ENCODE measurements at places on chromosomes 12 and 14.

DNA sequence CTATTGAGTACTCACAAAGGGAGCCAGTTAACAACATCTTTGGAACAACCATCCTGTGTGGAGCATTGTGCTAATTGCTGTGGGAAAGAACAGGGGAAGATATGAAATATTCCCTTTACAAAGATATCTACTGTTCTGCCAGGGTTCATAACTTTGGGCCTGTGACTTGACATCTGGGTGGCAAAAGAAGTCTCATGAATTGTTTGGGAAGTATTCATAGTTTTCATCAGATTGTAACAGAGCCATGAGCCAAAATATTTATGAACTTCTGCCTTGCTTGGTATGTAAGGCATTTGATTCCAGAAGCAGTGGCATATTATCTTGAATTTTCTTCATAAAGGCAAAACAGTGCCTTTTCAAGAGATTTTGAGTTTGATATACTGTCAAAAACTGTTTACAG lies 816.2 kb downstream of the DIO2 start:
- no peak for DNase-seq

DNA sequence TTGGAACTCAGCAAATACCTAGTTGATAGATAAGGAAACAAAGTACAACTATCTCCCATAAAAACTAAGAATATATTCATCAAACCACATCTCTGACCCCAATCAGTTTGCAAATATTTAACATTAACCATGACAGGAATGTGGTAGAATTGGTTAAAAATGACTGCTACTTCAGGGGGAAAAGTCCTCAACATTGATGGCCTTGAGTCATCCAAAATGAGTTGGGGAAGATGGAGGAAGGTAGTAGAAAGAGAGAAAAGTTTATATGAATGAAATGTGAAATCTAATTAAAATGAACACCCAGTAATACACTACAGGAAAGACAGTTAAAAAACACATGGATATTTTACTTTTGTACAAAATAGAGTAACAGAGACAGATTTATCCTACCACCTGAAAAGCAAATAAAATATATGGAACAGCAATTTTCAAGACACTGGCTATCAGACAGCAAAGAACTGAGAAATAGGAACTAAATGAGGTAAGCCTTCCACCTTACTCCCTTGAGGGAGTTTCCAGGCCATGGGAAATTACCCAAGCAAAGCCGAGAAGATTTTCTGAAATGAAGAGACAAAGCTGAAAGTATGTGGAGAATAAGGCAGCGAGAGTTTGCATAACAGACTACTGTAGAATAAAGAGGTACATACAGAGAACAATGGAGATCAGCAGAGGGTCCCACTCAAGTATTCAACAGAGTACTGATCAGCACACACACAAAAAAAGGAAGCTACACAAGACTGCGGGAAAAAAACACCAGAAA lies 49.6 kb downstream of the TC2N start:
- peak; percentile 41 for DNase-seq

DNA sequence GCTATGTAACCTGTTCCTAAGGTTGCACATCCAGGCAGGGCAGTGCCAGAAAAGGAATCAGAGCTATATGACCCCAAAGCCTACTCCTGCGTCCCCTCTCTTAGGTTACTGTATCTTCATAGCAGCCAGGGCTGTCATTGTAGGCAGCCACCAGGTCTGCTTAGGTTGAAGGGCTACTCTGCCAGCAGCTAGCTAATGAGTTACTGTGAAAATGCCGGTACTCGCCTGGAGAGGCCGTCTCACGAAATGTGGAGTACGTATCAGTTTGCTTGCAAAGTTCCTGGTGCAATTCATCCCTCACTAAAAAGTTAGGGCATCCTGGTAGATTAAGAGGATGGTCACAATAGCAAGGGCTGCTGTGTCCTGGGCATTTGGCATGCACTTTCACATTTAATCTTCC lies 50.9 kb downstream of the RPH3A start:
- no peak for DNase-seq

DNA sequence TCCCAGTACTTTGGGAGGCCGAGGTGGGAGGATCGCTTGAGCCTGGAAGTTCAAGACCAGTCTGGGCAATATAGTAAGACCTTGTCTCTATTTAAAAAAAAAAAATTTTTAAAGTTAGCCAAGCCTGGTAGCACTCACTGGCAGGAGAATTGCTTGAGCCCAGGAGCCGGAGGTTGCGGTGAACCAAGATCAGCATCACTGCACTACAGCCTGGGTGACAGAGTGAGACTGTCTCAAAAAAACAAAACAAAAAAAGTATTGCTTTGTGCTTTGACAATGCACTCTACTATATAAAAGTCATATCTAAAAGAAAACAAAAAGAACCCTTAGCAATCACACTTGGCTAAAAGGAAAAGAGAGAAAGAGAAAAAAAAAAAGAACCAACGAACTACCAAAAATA lies 26.8 kb downstream of the GNPTAB start:
- DNase-seq = no peak

DNA sequence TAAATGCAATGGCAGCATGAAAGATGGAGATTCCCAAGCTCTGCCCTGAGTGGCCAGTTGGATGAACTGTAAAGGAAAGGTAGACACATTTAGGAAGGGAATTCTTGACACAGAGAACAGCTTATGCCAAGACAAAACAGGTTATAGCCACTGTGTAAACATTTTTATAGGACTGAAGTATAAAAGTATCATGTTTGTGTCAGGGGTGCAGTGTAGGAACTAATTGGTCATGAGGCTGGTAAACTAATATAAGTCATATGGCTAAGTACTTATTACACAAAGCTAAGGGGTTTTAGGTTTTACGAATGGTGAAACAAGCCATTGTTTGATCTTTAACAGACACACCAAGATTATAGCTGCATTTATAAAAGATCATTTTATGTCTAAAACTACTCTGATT lies 207.7 kb upstream of the SLC16A7 start:
- DNase-seq = no peak

GRCh38 chr14:26218861-26219260 lies 379.0 kb downstream of the NOVA1 start:
- DNase-seq = no peak

GRCh38 chr14:96203635-96204034 lies 1.0 kb upstream of the BDKRB2 start:
- DNase-seq = no peak

DNA sequence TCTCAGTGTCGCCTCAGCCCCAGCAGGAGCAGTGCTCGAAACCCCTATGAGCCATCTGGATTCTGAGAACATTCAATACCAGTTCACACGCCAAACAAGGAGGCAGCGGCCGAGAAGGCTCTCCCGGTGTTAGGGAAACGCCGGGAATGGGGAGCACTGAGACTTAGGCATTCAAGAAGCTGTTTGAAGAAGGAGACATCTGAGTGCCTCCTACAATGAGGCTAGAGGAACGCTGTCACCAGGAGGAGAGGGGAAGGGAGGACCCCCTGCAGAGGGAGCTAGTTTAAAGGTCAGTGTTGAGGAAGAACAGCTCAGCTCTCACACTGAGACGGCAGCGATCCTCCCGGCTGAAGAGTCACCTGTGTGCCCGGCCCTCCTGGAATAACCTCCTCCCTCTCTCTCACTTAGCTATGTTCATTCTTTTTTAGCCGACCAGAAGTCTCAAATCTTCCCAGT lies 69.9 kb downstream of the SERPINA3 start:
- no peak for DNase-seq

- DNase-seq = no peak
Observed at GRCh38 chr12:86723326-86723725, 467.1 kb upstream of the MGAT4C start.

DNA sequence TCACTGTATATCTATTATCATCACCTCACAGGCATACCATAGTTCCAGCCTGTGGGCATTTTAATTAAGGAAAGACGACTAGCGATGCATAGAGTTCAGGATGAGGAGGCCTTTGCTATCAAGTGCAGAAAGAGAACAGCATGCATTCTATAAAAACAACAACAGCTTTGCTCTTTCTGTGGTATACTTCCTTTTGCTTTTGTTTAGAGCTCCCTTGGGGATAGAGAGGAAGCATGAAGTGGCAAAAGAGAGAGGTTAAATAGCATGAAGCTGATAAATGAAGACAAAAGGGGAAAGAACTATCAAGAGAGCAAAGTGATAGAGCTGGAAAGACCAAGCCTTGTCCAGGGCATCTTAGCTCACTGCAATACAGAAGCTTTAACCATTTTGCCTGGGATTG lies 23.5 kb downstream of the IFNG-AS1 start:
- no peak for DNase-seq

GRCh38 chr12:2268471-2269286 lies 215.9 kb downstream of the CACNA1C start:
- no peak for DNase-seq

GRCh38 chr14:68164711-68165113 lies 345.1 kb downstream of the RAD51B start:
- no peak for DNase-seq

GRCh38 chr14:99688210-99688581 lies 4.1 kb downstream of the CYP46A1 start:
- no peak for DNase-seq

DNA sequence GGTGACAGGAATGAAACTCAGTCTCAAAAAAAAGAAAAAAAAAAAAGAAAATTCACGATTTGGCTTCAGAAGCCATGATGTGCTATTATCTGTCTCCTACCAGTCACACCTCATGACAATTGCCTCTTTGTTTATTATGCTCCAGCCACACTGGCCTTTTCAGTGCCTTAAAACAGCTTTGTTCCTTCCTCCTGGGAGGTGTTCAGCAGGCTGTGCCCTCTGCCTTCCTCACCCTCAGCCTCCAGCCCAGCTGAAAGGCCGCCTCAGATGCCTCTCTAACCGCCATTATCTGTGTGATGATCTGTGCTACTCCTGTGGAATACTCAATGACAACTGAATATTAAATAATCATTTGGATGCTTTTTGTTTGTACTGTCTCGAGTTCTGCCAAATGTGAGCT lies 8.6 kb upstream of the ARPC3 start:
- no peak for DNase-seq

- no peak for DNase-seq
Observed at GRCh38 chr14:68322940-68323620, 469.8 kb downstream of the ZFP36L1 start.

GRCh38 chr14:84591827-84592445 lies 938.0 kb upstream of the FLRT2 start:
- DNase-seq = no peak

DNA sequence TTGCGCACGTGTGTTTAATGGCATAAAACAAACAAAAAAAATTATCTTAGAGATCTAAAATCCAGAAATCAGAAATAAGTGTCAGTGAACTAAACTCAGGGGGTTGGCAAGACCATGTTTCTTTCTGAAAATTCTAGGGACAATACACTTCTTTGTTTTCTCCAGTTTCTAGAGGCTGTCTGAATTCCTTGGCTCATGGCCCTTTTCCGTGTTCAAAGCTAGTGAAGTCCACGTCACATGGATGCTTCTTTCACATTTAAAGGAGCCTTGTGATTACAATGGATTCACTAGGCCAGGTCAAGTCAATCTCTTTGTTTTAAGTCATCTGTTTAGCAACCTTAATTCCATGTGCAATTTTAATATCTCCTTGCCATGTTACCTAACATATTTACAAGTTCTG lies 22.4 kb downstream of the SLCO1B3 start:
- DNase-seq = no peak

- no peak for DNase-seq
Observed at GRCh38 chr14:96881713-96882112, 84.5 kb downstream of the VRK1 start.

GRCh38 chr14:67359775-67360469 lies at the start of the genes ATP6V1D and EIF2S1:
Gene ATP6V1D, minus strand, starts transcription at chr14:67359804. Its CDS starts 106 bp downstream, at chr14:67359698.
Gene EIF2S1, plus strand, starts transcription at chr14:67360328. Its CDS starts 4,440 bp downstream, at chr14:67364768.
- DNase-seq = peak; percentile 99

- DNase-seq = no peak
Observed at GRCh38 chr12:46065412-46066166, 75.2 kb upstream of the SCAF11 start.

GRCh38 chr14:58787592-58787991 lies 149.8 kb downstream of the DACT1 start:
- DNase-seq = no peak

DNA sequence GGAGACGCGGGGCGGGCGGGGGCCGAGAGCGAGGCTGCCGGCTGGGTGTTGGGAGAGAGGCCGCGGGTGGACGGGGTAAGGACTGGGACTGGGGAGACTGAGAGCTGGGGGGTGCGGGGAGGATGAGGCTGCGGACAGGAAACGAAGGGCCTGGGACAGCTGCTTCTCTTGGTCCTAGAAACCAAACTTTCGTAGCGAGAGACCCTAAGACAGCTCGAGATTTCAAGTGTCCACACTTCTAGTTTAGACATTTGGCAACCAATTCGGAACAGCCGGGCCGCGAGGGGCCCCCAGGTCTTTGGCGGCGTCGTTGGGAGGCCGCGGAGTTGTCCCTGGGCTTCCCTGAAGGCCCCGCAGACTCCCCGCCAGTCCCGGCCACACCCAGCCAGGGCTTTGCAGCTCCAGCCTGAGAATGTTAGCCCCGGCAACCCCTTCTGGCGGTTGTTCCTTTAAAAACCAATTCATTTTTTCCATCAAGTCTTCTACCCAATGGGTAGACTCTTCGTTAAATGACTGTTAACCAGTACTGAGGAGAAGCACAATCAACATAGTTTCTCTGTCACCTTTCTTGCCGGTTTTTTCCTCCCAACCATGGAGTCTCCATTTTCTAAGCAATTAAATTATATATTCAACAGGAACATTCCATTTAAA lies 11.5 kb downstream of the NKX2-1 start:
- no peak for DNase-seq

DNA sequence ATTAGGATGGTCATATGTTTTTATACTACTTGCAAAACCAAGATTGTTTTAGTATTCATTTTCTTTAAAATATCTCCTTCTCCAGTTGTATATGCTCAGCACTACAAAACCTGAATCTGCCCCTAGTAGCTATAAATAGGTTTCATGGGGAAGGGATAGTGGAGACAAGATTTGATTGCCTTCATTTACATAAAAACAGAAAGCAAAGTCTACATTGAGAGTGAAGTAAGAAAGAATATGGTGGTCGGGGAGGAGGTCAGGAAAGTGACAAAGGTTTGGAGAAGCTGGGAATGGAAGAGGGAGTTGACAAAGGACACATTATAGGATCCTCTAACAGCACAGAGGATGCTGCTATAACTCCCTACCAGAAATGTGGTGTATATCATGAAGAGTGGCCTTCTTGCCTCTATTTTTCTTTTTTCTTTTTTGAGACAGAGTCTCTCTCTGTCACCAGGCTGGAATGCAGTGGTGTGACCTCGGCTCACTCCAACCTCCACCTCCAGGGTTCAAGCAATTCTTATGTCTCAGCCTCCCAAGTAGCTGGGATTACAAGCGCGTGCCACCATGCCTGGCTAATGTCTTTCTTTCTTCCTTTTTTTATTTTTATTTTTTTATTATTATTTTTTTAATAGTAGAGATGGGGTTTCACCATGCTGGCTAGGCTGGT lies 6.6 kb upstream of the LRP6 start:
- no peak for DNase-seq

- DNase-seq = no peak
Observed at GRCh38 chr12:124967016-124967739, 21.8 kb downstream of the DHX37 start.

- DNase-seq = no peak
Observed at GRCh38 chr12:50916292-50916691, 36.1 kb upstream of the HIGD1C start.

DNA sequence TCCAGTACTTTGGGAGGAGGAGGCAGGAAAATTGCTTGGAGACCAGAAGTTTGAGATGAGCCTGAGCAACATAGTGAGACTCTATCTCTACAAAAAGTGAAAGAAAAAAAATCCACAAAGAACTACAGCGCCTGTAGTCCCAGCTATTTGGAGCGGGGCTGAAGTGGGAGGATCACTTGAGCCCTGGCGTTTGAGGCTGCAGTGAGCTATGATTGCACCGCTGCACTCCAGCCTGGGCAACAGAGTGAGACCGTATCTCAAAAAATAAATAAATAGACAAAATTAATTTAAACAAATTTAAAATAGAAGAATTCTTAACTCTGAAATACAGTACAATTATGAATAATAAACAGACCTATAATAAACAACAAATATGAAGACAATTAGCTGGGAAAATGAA lies 40.9 kb downstream of the ATL1 start:
- no peak for DNase-seq
